Activated CD8-positive, alpha-beta memory T cell treated with anti-CD3 and anti-CD28 coated beads for 24 hours (primary cell): ENCODE measurements at places on chromosomes 7 and 10.
A peak's percentile ranks its signal among the peaks of the same experiment; 100 is the strongest.

DNA sequence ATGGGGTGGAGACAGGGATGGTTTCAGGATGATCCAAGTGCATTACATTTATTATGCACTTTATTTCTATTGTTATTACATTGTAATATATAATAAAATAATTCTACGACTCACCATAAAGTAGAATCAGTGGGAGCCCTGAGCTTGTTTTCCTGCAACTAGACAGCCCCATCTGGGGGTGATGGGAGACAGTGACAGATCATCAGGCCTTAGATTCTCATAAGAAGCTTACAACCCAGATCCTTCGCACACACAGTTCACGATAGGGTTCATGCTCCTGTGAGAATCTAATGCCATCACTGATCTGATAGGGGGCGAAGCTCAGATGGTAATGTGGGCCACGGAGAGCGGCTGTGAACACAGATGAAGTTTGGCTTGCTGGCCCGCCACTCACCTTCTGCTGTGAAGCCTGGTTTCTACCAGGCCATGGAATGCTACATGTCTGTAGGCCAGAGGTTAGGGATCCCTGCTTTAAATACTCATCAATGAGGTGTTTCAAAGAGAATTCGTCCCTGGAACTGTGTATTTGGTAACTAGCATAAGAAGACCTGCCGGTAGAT lies 21.2 kb upstream of the PRKCQ start:
- DNase-seq = no peak

- no peak for DNase-seq
Observed at GRCh38 chr10:109126541-109126940, 796.8 kb downstream of the XPNPEP1 start.

DNA sequence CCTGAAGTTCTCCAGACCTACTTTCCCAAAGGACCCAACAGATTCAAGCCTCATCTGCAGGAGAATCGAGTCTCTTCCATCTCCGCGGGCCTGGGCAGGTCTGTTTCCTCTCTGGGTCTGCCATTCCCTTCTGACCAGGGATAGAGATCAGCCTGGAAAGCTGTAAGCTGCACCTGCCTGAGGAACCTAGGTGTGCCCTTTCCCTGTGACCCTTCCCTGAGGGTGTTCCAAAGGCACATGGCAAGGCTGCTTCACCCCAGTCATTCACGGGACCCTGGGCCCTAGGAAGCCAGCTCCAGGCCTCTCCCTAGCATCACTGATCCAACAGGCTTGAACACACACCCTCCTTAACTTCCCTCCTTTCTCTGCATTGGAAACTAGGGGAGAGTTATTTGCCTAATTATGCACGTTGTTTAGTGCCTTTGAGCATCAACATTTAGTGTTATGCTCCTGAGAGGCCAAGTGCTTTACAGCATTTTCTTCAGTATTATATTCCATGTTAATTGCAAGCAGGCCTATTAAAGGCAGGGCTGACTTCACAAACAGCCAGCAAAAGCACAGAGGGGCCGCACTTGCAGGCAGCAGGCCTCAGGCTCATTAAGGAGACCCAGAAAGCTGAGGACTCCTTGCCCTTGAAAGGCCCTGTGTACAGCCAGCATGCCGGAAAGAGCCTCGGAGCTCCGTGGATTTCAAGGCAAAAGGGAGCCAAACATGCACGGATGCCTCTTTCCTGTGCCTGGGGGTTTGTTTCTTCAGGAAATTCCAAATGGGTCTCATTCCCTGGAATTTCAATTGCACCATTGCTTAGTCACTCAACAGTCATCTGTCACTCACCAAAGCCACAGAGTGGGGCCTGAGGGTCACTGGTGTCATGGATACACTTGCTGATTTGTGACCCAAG lies 91.0 kb upstream of the FAM20C start:
- DNase-seq = no peak

GRCh38 chr7:37921876-37922275 lies 1.4 kb downstream of the EPDR1 start:
- no peak for DNase-seq

GRCh38 chr10:68154211-68154497 lies 44.9 kb downstream of the MYPN start:
- no peak for DNase-seq

DNA sequence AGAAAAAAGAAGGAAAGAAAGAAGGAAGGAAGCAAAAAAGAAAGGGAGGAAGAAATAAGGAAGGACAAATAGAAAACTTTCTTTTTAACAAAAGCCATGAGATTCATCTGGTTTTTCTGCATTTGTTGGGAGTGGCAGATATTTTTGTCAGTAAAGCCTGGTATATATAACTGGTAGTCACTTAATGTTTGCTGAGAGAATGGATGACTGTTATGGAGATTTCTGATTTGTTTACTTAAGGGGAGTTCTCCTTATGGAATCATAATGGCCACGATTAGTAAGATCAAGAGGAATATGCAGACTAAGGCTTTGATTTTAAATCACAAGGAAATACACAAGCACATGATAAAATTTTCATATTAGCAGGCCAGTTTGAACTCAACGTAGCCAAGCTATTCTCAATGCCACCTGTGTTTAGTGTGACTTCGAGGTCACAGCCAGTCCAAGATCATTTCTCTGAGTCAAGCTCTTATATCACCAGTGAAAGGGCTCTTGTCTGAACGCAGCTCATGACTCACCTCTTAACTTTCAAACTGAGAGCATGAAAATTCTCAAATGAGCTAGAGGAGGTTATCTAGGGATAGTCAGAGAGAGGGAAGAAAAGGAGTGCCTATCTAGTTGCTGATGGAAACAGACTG lies 445.1 kb upstream of the ZMIZ1 start:
- no peak for DNase-seq

- no peak for DNase-seq
Observed at GRCh38 chr10:8568401-8568800, 513.9 kb downstream of the GATA3 start.

DNA sequence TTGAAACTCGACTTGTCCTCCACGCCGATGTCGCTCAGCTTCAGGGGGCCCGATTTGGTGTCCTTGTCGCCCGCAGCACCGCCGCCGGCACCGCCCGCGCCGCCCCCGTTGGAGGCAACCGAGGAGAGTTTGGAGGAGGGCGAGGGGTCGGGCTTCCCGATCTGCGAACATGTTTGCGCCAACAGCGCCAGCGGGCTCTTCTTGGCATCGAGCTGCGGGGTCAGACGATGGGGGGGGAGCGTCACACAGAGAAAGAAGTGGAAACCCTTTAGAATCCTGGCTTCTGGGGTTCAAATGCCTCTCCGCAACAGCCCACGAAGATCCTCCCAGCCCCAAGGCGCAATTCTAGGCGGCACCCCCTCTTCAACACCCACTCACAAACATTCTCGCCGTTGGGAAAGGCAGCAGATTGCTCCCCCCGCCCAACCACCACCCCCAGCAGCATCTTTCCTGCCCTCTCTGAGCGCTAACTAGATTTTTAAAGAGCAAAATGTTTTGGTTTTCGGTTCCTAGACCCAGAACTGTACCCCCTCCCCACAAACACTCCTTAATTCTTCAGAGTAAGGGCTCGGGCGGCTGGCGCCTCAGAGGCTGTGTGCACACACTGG lies 1.3 kb downstream of the ZNF503 start:
- no peak for DNase-seq

DNA sequence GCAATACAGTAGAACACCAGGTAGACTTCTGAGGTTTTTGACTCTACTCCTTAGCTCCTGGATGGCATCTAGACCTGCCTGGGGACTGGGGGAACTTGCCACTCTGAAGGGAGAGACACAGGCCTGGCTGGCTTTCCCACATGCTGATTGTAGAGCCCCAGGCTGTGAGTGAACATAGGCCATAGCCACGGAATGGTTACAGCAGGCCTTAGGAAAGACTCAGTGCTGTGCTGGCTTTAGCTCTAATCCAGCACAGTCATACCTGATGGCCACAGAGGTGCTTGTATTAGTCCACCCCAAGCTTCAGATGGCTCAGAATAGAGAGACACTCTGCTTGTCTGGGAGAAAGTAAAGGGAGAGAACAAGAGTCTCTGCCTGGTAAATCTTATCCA lies 35.0 kb upstream of the ARHGAP12 start:
- DNase-seq = no peak

- no peak for DNase-seq
Observed at GRCh38 chr10:13784067-13784466, 197.3 kb downstream of the PRPF18 start.

DNA sequence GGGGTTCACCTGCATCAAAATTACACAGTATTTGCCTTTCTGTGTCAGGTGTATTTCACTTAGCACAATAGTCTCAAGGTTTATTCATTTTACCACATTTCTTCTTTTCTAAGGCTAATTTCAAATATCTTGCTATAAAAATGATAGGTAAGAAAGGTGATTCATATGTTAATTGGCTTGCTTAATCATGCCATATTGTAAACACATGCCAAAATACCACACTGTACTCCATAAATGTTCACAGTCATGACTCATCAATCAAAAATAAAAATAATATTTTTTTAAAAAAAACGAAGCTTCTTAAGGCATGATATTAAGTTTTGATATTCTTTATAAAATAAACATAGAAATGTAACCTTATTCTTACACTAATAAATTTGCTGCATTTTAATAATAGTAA lies 947.1 kb downstream of the GRM8 start:
- no peak for DNase-seq

GRCh38 chr7:142454862-142455261 lies 197.0 kb upstream of the PRSS58 start:
- peak; percentile 53 for DNase-seq

GRCh38 chr10:13631594-13631993 lies 44.8 kb downstream of the PRPF18 start:
- DNase-seq = no peak

GRCh38 chr10:60123668-60124067 lies 217.3 kb upstream of the CCDC6 start:
- no peak for DNase-seq

- DNase-seq = no peak
Observed at GRCh38 chr10:102628451-102628911, 15.8 kb upstream of the TRIM8 start.

DNA sequence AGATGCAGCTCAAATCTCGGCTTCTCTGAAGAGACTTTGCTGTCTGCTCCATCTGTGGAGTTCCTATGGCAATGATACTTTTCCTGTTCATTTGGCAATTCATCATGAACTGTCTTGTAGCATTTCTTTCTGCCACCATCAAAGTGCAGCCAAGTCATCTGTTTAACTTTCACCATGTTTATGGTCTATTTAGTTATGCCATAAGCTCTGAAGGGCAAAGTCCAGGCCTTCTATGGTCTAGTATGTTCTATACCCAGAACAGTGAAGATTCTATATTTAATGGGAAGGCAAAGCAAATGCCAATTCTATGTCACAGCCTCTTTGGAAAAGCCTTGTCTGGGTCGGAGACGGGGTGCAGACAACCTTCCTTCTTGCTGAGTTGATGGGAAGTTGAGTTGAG lies 472.6 kb downstream of the PLXNA4 start:
- no peak for DNase-seq

DNA sequence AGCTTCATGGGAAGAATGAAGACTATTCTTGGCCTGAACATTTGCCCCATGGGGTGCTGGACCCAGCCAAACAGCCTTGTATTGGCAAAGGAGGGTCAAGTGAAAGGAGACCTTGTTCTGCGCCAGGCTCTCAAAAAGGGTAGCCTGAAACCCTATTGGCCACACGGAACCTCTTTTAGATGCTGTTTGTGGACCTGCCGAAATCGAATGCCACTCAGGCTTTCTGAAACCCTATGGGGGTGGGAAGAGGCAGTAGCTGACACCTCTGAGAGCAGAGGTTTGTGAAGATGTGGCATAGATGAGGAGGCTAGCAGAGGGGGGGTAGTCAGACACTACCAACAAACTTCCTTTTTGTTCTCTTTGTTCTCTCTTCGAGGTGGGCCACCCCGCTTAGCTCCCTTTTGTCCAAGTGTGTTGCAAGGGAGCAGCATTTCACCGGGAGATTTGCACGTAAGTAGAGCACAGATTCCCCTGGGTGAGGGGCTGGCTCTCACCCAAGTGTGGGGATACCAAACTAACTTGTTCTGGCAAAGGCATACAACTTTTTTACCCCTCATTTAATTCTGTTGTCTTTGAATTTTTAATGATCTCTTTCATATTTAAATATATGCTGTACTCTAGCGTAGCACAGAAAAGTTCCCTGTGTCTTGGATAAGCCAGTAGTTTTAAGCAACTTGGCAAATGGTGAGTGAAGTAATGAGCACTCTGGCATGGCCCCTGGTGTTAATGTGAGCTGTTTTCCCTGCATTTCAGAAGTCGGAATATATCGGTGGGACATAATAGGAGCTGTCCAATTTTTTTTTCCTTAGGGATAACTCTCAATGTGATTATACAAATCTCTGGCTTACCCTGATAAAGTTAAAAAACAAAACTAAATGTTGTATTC lies 107.7 kb downstream of the SEPTIN7 start:
- no peak for DNase-seq

DNA sequence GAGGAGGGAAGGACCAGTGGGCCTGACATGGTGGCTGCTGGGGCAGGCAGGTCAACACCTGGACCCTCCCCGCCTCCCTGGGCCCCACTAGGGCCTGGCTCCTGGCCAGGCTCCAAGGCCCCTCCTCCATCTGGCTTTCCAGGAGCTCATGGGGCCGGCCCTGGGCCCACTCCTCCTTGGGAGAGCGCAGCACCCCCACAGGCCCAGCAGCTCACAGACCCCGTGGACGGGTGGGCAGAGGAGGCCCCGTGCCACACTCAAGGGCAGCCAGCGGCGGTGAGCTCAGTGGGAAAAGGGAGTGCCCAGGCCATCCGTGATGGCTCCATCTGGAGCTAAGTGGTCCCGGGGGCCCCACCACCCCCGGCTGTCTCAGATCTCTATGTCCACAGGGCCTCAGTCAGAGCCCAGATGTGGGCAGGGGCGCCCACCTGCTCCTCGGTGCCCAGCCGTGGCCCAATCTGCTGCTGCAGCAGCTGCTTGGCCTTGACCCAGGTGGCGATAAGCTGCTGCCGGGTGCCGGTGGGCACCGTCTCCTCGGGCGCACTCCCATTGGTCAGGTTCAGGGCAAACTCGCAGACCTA lies 32.8 kb downstream of the CFAP46 start:
- no peak for DNase-seq

- no peak for DNase-seq
Observed at GRCh38 chr10:15591937-15592336, 127.8 kb downstream of the ITGA8 start.

DNA sequence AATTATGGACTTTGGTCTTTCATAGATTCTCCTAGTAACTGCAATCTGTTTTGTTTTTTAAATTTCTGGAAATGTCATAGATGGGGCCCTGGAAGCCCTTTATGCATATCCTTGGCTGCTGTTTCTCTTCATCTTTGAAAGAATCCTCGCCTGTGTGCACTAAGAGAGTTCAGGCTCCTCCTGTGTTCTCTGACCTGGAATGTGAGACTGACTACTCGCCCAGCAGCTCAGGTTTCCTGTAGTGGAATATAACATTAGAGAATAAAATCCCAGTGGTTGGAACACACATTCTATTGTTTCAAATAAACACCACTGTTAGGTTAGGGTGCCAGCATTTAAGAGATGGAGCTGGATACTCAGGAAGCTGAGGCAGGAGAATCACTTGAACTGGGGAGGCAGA lies 56.3 kb downstream of the WDFY4 start:
- DNase-seq = no peak

GRCh38 chr7:30459591-30460245 lies 18.9 kb downstream of the NOD1 start:
- no peak for DNase-seq

GRCh38 chr10:101545898-101546297 lies 42.2 kb downstream of the POLL start:
- DNase-seq = no peak

- DNase-seq = no peak
Observed at GRCh38 chr10:3097160-3097559, 29.8 kb downstream of the PFKP start.
